ENCODE measurements at places on chromosomes 5 and 9.

- peak; percentile 65 for DNase-seq
Observed at GRCh38 chr9:84296146-84296843, 44.3 kb downstream of the SLC28A3 start.

DNA sequence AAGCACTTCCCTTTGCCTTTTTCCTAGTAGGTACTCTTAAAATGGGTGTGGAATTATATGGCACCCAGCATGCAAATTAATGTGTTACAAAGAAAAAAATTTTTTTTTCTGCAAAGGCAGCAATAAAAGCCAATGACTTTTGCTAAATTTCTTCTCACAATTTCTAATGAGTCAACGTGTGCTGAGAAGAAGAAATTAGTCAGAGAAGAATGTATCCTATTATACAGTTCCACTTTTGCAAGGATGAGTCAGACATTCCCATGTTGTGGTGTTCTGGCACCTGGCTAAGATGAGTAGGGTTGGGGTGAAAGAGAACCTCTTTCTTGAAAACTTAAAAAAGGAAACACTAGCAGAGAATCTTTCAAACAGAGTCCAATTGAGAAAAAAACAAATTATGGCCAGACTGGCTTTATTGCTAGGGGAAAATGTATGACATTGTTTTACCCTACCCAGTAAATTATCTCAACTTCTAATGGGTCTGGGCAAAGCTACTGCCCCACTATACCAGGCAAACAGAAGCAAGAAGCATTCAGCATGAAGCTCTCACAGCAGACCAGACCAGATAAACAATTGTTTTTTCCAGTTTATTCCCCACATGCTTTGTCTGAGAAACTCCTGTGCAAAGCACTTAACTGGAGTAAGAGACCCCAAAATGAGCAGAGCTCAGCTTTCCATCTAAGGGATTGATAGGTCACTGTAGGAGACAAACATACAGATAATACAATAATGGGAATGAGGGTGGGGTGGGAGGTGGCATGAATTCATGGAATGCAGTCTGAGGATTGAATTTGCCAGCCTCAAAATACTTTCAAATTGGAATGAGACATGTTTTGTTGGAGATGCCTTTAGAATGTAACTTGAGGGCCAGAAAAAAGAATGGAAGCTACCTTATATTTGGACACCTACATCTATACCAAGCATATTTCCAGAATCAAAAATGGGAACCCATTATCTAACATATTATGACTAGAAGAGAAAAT is 220.8 kb upstream of the RFX3 start:
- peak; percentile 46 for DNase-seq

DNA sequence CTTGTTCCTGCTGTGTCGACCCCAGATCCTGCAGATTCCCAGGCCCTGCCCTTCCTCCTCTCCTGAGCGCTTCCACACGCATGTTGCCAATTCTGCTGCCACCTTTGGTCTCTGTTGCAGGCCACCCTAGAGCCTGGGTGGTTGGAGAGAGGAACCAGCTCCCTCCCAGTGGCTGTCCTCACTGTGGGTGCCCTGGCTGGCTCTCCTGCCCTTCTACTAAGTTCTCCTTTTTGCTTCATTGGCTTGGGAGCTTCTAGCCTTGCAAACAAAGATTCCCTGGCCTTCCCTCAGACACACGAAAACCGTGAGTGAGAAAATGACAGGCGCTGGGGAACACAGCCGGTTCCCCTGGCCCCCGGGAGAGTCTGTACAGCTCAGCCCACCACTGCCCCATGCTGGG is 14.2 kb upstream of the NCS1 start:
- no peak for DNase-seq

GRCh38 chr5:179878222-179879002 is 19.8 kb upstream of the MRNIP start:
- no peak for DNase-seq

DNA sequence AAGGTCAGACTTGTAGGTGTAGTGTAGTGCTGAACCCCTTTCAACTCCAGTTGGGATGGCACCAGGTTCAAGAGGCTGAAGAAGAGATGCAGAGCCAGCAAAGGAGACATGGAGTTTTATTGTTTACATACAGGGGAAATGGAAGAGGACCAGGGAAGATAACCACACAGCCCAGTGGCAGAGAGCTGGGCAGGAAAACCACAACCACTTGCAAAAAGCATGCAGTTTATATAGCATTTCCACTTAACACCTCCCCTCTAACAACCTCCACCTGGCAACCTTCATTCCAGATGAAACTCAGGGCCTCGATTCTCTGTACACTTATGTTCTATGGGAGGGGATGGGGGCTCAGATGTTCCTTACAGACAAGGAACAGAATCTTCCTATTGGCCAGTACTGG is 56.9 kb downstream of the SNX24 start:
- DNase-seq: no peak

DNA sequence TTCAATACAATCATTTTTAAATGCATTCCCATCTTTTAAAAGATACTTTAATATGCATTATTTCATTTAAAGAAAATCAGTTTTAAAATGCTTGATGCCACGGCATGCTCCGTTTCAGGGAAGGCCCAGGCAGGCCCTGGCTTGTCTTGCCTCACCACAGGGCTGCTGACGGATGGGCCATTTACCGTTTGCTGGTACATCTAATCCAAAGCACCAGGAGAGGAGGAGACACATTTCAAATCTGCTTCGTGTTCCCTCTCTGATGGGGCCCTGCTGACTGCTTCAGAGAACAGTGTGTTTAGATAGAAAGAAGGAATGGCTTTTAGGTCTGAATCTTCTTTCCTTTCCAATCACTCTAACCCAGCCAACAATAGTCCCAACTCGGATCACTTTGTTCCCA is 185.2 kb downstream of the DCP2 start:
- DNase-seq: no peak

DNA sequence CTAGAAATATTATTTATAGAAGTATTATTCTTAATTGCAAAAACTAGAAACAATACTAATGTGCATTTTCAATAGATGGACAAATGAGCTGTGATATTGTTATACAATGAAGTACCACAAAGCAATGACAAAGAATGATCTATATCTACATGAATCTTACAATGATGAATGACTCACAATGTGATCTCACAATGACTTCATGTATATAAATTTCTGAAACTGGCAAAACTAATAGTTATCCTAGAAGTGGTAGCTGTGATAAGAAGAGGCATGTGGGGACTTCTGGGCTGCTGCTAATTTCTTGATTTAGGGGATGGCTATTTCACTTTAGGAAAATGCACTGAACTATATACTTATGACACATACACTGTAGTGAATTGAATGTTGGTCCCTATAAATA is 396.0 kb upstream of the ZNF608 start:
- DNase-seq: no peak

DNA sequence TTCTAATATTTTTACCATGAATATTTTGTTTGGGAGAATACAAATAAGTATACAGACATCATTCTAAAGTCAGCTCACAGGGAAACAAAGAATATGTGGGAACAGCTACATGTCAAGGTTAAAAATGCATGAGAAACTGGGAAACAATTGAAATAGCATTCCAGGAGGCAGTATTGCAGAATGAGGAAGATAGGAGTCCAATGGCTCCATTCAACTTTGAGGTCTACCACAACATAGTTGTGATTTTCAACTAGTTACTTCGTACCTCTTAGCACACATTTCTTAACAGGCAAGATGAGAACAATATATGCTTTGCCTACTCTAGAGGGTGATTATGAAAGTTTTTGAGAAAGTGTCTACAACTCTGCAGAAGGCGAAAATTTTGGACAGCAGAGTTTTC is 35.2 kb upstream of the CAST start:
- DNase-seq: peak; percentile 88

DNA sequence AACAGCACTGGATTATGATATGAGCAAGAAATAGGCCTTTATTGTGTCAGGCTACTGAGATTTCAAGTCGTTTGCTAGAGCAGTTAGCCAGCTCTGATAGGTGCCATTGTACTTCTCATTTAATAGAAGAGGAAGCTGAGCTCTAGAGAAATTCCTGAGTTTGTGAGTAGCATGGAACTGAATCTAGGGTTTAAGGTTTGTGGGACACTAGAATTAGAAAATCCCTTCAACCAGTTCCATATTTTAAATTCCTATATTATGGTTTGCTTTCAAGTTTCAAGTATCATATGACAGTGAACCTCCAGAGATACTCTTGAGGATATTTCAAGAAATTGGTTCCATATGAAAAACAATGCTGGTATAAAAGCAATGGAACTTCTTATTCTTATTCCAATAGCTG is 87.6 kb downstream of the ANKRD55 start:
- no peak for DNase-seq

DNA sequence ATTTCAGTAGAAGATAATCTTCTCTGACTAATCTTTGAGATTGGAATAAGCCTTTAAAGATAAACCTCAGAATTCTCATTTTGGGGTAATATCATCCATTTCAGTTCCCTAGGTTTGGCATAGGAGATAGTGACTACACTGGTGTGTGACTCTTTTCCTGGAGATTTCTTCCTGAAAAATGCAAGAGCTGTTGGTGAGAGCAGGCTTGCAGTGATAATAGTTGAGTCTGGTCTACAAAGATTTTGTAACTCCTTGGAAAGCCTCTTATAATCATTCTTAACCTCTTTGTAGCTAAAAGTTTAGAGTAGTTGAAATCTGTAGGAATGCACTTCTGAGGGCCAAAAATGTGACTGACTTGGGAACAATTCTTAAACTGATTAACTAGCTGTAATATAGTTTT is 23.4 kb downstream of the RANBP17 start:
- DNase-seq: no peak

- no peak for DNase-seq
Observed at GRCh38 chr9:71058660-71059059, 62.8 kb downstream of the TRPM3 start.

DNA sequence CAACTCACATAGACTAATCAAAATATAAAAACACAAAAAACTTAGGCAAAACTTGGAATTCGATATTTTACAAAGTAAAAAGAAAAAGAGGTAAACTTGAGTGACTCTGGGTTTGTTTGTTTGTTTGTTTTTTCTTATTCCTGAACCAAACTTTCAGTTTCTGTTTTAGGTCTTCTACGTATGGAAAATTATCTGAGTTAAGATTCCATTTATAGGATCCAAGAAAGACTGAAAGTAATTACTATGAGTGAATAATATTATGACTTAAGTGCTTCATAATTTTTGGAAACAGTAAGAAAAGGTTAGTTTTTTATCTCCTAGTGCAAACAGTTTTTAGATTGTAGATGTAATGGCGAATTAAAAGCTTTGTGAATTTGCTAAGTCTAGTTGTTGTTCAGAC is 13.2 kb downstream of the ST8SIA4 start:
- DNase-seq: no peak

GRCh38 chr9:92405818-92406217 is 1.4 kb upstream of the OGN start:
- no peak for DNase-seq

DNA sequence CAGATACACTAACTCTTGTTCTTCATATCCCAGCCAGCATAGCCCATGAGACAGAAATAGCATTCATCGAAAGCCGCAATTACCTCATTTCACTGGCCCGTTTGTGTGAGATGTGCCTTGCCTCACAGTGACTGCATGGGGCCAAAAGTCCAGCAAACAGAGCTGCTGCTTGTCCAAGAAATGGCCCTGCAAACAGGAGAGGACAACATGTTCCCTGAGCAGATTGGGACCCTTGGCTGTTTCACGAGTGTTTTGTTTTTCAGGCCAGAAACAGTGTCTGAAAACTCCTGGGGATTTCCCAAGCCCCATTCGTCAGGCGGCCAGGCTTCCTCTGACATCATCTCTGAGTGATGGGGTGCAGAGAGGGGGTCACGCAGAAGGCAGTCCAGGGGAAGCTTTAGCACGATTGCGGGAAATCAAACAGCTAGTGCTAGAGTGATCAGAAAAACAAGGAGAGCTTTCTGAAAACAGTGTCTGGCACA is 503.6 kb upstream of the PAPPA start:
- peak; percentile 100 for DNase-seq

- DNase-seq: peak; percentile 76
Observed at GRCh38 chr9:16023446-16023845, 470.6 kb downstream of the CCDC171 start.

DNA sequence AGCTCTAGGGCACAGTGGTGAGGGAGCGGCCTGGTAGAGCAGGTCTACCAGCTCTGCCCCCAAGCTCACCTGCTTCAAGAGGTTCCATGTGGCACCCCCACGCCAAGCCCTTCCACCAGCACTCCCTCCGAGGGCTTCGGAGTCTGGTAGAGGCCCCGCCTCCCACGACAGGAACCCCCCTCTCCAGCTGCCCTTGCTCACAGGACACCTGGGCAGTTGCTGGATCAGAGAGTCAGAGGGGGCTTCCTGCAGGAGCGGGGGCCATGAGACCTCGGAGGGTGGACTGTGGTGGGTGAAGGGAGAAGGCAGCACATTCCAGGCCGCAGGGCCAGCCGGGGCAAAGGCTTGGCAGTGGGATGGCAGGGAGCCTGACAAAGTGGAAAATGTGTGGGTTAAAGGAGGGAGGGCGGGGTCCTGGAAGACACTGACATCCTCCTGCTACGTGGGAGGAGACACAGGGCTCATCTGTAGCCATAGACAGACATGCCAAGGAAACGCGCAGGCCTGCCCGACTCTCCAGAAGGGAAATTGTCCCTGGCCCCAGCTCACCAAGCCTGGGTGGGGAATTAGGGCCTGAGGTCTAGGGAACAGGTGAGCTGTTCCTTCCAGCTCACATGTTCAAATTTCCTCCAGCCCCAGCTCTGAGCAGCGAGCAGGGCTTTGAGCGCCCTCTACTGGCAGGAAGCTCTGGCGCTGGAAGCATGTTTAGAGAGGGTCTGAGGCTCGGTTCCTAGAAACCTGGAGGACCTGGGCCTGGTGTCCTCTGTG is 74.2 kb downstream of the NTNG2 start:
- peak; percentile 49 for DNase-seq

DNA sequence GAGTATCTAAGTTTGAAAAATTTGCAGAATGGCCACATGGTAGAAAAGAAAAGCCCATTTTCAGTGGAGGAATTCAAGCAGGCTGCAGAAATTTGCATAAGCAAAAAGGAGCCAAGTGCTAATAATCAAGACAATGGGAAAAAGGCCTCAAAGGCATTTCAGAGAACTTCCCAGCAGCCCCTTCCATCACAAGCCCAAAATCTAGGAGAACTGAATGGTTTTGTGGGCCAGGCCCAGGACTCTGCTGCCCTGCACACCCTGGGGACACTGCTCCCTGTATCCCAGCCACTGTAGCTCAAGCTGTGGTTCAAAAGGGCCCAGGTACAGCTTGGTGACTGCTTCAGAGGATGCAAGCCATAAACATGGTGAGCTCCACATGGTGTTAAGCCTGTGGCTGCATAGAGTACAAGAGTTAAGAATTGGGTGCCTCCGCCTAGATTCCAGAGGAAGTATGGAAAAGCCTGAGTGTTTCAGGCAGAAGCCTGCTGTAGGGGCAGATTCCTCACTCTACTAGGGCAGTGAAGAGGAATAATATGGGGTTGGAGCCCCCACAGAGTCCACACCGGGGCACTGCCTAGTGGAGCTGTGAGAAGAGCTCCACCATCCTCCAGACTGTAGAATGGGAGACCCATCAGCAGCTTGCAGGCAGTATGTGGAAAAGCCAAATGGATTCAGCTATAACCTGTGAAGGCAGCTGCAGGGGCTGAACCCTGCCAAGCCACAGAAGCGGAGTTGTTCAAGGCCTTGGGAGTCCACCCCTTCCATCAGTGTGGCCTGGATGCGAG is 720.7 kb upstream of the CTNND2 start:
- DNase-seq: no peak

- peak; percentile 67 for DNase-seq
Observed at GRCh38 chr5:68252673-68253623, 37.4 kb downstream of the PIK3R1 start.
